ENCODE measurements at places on chromosomes 4 and X. TPM values are rescaled to one million over a fixed set of nuclear protein-coding genes. Genes with fewer than 3 reads are reported as not detected.

Gene SPATA4
- total RNA-seq = not detected

Gene TLR6
- 1.5 TPM for total RNA-seq

DNA sequence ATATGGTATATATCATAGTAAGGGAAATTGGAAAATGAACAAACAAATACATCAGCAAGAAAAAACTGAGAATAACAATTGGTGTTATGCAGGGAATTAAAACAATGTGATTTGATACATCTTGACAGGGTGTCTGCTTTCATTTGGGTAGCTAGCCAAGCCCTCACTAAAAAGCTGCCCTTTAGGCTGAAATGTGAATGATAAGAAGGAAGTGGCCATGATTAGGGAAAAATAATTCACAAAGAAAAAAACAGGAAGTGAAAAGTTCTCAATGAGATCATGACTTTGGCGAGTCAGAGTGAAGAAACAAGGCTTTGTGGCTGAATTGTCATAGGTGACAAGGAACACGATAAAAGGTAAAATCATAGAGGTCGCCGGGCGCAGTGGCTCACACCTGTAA lies 675.8 kb upstream of the SLIT2 start:
- no peak for DNase-seq

DNA sequence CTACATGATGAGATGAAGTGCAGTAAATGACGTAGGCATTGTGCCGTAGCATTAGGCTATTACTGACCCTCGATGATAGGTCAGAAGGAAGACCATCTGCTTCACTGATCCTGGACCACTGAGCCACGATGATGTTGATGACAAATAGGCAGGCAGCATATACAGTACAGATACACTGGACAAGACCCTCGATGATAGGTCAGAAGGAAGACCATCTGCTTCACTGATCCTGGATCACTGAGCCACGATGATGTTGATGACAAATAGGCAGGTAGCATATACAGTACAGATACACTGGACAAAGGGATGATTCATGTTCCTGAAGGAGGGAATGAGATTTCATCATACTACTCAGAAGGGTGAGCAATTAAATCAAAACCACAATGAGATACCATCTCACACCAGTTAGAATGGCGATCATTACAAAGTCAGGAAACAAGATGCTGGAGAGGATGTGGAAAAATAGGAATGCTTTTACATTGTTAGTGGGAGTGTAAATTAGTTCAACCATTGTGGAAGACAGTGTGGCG lies 50.9 kb downstream of the BEND4 start:
- no peak for DNase-seq

DNA sequence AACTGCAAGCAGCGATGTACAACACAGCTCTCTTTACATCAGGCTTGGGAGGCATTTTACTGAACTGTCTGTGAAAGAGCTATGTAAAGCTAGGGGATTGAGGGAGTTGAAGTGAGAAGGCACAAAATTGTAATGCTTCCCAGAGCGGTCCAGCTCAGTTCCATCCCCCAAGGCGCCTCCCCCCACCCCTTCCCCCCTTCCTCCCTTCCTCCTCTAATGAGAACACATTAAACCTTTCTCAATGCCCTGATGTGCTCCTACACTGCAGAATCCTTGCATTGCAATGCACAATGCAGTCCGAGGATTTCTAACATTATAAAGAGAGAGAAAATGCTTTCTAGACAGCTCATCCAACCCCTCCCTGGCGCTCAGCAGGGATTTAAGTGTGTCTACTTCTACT lies 73.9 kb downstream of the CXXC4 start:
- DNase-seq = no peak

- peak; percentile 51 for DNase-seq
Observed at GRCh38 chr4:39044956-39045826, 13.0 kb upstream of the TMEM156 start.

Gene ENPEP
- 2.7 TPM for total RNA-seq

DNA sequence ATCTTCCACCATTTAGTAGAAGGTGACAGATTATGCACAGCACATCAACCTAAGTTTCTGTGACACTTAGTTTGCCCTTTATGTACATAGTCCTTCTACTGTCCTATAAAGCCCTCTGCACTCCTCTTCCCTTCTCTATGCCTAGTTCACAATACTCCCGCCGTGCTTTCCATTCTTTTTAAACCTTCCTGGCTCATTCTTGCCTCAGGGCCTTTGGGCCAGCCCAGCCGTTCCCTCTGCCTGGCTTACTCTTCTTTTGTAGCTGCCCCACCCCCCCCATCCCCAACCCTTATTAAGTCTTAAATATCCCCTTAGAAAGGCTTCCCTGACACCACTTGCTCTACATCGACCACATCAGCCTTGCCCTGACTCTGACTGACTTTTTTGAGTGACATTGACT lies 33.0 kb downstream of the SGMS2 start:
- DNase-seq = no peak

Gene RBM47
- total RNA-seq = 2.9 TPM

Gene SOWAHD
- 0.32 TPM for total RNA-seq

Gene MANBA
- 27.3 TPM for total RNA-seq

DNA sequence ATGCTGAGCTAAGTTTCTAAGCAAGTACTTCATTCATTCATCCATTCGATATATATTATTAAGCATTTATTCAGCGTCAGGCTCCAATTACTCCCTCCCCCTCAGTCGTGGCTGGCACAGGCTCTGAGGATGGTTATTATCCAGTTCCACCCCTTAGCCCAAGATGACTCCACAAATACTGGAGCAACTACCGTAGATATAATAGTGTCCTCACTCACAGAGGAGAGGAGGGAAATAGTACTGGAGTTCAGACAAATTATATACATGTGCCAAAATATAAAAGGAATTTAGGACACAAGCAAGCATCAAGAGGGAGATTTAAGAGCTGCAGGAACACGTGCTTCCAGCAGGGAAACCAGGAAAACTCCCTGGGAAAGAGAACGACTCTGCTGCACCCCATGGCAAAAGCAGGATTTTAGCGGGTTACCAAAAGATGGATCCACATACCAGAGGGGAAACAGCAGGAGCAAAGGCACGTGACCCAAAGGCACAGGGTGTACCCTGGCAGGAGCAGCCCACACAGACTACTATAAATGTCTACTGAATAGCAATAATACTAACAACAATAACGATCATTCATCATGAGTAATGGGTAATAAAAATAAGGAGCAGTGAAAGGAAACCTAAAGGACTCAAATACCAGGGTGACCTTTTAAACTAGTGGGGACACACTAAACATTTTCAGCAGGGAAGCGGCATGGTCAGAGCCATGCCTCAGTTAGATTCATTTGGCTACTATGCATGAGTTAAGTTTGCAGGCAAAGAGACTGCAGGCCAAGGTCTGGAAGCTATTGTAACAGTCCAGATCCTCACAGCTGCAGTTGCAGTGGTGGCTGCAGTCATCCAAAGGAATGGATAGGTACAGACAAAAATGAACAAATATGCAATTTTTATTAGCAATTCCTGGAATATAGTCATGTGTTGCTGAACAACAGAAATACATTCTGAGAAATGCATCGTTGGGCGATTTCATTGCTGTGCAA lies 153.7 kb downstream of the APBB2 start:
- DNase-seq = no peak

Gene PABPC1L2B
- not detected for total RNA-seq

DNA sequence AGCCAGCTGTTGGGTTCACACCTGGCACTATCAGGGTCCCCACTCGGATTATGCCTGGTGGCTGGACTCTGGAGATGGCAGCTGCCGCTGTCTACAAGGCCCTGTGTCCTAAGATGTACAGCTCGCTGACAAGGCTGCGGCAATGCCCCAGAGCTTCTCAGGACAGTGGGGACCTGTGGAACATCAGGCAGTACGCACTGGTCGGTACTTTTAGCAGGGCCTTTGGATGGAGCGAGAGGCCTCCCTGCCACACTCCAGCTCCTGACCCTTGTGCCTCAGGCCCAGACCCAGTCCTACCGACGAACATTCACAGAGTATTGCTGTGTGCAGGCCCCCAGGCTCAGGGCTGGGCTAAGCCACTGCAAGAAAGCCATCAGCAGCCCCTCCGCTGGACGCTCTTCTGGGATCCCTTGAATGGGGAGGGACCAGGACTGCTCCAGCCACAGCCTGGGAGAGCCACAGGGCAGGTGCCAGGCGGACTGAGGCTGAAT lies 45.7 kb upstream of the HMX1 start:
- no peak for DNase-seq

DNA sequence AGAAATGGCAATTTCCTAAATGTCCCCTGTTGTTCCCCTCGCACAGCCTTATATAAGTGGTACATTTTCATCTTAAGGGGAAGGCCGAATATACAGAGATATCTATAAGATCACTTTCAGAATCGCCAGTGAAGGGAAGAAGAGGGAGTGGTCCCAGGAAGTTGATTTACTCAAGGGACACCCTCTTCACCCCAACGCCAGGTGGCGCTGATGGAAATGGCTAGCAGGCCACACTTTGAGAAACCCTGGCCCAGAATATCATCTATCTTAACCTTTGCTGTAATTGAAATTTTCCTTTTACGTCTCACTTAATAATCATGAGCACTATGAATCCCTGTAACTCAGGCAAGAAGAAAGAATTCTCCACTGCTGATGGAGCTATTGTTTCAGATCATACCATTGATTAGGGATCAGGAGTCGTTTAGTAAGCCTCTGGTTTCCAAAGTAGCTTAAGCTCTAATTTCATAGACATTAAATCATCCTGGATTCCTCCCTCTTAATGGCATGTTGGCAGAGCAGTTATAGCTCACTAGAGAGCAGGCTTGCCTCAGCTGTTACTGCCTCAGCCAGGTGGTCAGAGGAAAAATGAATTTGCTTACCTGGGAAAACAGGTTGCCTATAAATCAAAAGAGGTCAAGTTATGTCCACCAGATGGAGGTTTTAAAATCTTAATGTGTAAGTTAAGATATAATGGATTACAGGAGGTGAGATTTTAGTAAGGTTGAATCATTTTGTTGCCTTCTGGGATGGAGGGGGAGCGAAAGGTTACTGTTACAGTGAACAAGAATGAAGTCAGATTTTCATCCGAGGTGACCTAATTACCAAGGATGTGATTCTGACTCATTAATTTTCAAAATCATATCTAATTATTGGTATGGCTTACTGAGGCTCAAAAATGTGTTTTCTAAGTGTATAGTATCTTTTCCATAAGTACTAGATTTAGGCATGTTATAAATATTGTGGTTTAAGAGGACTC lies 941.2 kb upstream of the TENM3 start:
- peak; percentile 46 for DNase-seq

GRCh38 chrX:37846141-37846540 lies 1.2 kb downstream of the DYNLT3 start:
- DNase-seq = no peak

DNA sequence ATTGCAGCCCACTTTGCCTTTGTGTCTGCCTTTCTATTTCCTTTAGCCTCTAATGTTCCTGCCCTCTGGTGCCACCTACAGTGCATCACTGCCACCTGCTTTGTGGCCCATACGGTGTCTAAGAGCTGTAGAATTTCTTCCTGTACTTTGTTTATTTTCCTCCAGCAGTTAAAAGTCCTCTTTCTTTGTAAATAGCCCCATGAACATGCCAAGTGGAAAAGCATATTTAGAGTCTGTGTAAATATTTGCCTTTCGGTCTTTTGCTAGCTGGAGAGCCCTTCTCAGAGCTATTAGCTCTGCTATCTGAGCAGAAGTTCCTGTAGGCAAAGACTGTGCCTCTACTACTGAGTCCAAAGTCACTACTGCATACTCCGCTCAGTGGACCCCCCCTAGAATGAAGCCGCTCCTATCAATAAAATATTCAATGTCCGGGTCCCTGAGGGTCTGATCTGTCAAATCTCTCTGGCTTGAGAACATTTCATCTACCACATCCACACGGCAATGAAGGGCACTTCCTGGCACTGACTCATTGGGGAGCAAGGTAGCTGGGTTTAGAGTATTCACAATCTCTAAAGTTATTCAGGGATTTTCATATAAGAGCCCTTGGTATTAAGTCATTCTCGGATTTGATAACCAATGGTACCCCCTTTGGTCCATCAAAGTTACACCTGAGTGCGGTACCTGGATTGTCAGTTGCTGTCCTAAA lies 36.3 kb downstream of the SULT1E1 start:
- no peak for DNase-seq

- no peak for DNase-seq
Observed at GRCh38 chrX:27549688-27550087, 40.5 kb upstream of the DCAF8L2 start.

Gene CD40LG
- 0.15 TPM for total RNA-seq

DNA sequence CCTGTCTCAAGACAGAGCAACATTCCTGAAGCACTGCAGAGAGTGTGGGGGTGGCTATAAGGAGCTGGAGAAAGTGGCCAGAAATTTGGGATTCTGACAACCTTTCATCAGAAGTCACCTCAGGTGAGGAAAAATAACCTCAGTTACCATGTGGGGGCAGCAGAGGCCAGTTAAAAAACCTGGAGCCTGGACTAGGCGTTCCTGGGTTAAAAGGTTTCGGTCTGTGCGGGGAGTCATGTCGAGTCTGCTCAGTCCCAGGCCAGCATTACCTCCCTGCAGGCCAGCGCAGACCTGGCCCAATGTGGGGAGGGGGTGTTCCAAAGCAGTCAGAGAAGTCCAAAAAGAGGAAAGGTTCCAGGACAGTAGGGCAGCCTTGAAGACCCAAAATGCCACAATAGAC lies 10.9 kb upstream of the NALF2 start:
- DNase-seq = no peak

Gene ODAPH
- not detected for total RNA-seq

Gene PORCN
- total RNA-seq = 13.2 TPM

DNA sequence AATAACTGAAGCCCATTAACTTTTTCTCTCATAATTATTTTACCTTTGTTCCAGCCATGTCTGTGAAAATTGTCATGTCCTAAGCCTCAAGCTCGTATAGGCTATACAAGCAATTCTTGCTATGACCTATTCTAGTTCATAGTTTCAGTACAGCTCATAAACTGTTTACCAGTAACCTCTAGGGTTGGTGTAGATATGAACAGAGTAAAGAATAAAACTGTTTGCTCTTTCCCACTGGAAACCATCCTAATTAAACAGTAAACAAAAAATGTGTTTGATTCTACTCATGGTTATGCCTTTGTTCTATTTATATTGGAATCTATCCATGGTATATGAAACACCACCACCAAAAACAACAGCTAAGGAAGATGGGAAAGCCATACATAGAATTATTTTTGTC lies 1444.0 kb upstream of the PCDH7 start:
- DNase-seq = no peak

Gene PRDM5
- 7.6 TPM for total RNA-seq

DNA sequence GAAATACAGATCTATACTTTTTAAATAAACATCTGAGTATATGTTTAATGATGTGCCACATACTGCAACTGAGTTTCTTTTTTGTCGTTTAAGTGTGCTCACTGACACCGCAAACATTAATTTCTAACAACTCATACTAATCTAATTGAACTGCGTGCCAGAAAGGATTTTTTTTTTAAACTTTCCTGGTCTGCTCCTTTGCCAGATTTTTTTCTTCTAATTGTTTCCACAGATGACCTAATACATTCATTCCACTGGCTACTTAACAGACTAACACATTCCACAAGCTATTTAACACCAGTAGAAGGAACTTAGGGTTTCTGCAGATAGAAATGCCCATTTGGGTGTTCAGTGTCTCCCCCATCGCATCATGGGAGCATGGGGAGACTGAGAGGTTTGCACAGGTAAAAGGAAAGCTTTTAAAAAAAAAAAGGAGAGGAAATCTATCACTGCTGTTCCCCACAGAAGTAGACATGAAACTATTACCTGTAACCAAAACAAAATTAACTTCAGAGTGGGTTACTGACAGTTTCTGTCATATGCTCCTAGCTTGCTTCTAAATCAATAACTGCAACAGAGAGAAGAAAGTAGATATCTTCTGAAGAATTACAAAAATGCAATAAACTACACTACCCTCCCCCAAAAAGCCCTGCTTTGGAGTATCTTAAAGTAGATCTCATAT lies 31.6 kb downstream of the SH3KBP1 start:
- DNase-seq = no peak

GRCh38 chr4:10089346-10089745 lies 27.3 kb downstream of the WDR1 start:
- DNase-seq = peak; percentile 29
